ENCODE measurements at places on chromosomes 2 and 18. TPM values are rescaled to one million over a fixed set of nuclear protein-coding genes. Genes with fewer than 3 reads are reported as not detected.

ADRA2B gene
- total RNA-seq = 0.25 TPM

LCT gene
- 0.25 TPM for total RNA-seq

OBSL1 gene
- total RNA-seq = 0.99 TPM

CIDEA gene
- not detected for total RNA-seq

DNAH7 gene
- total RNA-seq = 0.04 TPM

RUFY4 gene
- not detected for total RNA-seq

IL1RN gene
- total RNA-seq = 0.91 TPM

RNF125 gene
- 23.6 TPM for total RNA-seq

Measured in activated CD8-positive, alpha-beta memory T cell treated with anti-CD3 and anti-CD28 coated beads for 36 hours (primary cell).